ENCODE measurements at places on chromosomes 16 and 17.

GRCh38 chr17:44086364-44087311 lies 16.1 kb downstream of the G6PC3 start:
- peaks cover 48% of the 10 kb centered on the region for H3K36me3 ChIP-seq
- no peak overlapping the region for H3K27ac ChIP-seq
- no peaks in the 10 kb centered on the region for H3K27me3 ChIP-seq
- no peak for DNase-seq
- H3K4me3 ChIP-seq: no peak overlapping the region
- H3K4me1 ChIP-seq: peaks cover 6% of the 10 kb centered on the region

- no peak overlapping the region for H3K27ac ChIP-seq
- no peak overlapping the region for H3K4me3 ChIP-seq
- H3K27me3 ChIP-seq: no peaks in the 10 kb centered on the region
- no peak for DNase-seq
These were observed 17.2 kb upstream of the ALOX15 start for GRCh38 chr17:4658478-4659305.

GRCh38 chr16:11497851-11498289 lies 88.8 kb downstream of the LITAF start:
- no peaks in the 10 kb centered on the region for H3K27me3 ChIP-seq
- no peak overlapping the region for H3K4me3 ChIP-seq
- no peaks in the 10 kb centered on the region for H3K36me3 ChIP-seq
- peaks cover 15% of the 10 kb centered on the region for H3K4me1 ChIP-seq
- no peak for DNase-seq

DNA sequence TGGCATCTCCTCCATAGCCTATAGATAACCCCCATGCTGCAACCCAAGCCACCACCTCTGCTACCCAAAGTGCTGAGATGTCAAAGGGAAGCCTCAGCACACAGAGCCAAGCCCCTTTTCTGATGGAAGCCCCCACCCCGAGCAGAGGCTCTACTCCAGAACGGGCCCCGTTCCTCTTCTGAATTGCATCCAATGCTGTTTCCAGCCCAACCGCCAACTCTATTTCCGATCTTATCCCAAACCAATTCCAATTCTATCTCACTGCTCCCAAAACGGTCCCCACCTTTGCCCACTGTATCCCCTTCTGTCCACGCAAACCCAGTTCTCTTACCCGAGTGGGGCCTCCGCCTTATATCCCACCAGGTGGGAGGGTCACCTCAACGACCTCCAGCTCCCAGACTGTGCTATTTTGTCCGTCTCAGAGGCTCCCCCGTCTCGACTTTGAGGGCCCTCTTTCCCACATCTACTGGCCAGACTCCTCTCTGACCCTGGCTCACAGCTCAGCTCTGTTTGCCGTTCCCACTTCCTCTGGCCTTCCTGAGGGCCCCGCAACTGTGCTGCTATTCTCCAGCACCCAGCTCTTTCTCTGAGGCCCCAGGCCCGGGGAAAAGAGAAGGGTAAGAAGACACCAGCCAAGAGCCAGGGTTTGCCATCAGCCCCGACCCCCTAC lies 487 bp downstream of the SRL start:
- no peaks in the 10 kb centered on the region for H3K36me3 ChIP-seq
- no peak overlapping the region for H3K4me3 ChIP-seq
- DNase-seq: no peak
- H3K27me3 ChIP-seq: no peaks in the 10 kb centered on the region

DNA sequence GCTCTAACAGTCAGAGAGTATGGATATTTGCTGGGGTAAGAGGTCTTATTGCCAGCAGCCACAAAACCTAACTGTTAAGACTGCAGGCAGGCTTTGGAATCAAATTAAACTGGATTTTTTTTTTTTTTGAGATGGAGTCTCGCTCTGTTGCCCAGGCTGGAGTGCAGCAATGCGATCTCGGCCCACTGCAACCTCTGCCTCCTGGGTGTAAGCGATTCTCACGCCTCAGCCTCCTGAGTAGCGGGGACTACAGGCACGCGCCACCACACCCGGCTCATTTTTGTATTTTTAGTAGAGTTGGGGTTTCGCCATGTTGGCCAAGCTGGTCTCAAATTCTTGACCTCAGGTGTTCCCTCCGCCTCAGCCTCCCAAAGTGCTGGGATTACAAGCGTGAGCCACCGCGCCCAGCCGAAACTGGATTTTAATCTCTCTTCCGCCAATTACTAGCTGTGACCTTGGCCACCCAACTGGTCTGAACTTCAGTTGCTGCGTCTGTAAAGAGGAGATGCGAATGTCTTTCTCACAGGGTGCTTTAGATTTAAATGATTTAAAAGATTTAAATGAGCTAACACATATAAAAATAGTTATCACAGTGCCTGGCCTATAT lies 842 bp downstream of the MRPL10 start:
- no peak for DNase-seq
- H3K27ac ChIP-seq: peak overlapping the region; percentile 90
- no peaks in the 10 kb centered on the region for H3K27me3 ChIP-seq
- peaks cover 32% of the 10 kb centered on the region for H3K36me3 ChIP-seq

DNA sequence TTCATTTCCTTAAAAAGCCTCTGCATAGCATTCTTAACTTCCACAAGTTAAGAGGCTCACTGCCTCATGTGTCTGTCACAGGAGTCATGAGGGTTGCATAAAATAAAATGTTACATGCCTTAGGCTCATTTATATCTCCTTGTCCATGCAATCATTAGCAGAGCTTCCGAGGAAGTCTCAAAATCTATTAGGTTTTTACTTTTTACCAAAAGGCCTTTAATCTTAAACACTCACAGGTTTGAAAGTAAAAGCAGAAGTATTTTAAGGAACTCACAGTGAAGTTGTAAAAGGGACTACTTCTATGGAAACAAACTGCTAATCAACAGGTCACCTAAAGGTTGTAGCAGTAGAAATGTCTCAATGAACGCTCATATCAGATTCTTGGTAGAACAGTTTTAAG lies 5.2 kb upstream of the ATP6V0A1 start:
- peaks cover 25% of the 10 kb centered on the region for H3K4me1 ChIP-seq
- H3K27ac ChIP-seq: no peak overlapping the region
- DNase-seq: no peak
- H3K27me3 ChIP-seq: no peaks in the 10 kb centered on the region
- no peak overlapping the region for H3K4me3 ChIP-seq
- no peaks in the 10 kb centered on the region for H3K36me3 ChIP-seq

DNA sequence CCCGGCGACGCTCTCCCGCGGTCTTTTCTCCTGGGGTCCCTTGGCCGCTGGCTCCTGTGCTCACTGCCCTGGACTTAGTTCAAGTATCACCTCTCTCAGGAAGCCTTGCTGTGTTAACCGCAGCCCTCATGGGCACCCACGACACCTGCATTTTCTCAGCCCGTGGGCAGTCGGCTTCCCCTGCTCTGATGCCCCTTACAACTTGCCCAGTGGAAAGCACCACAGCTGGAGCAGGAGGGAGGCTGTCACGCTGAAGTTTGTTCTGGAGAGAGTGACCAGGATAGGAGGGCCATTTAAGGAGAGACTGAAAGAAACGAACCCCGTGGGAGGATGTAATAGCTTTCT lies 395 bp downstream of the STXBP4 start:
- DNase-seq: no peak
- H3K27me3 ChIP-seq: no peaks in the 10 kb centered on the region
- H3K4me3 ChIP-seq: peak overlapping the region; percentile 92
- peaks cover 25% of the 10 kb centered on the region for H3K4me1 ChIP-seq
- peak overlapping the region; percentile 85 for H3K27ac ChIP-seq
- H3K36me3 ChIP-seq: peaks cover 13% of the 10 kb centered on the region

- DNase-seq: no peak
- peaks cover 20% of the 10 kb centered on the region for H3K4me1 ChIP-seq
- no peaks in the 10 kb centered on the region for H3K27me3 ChIP-seq
- peaks cover 29% of the 10 kb centered on the region for H3K36me3 ChIP-seq
These were observed 2.0 kb downstream of the KCTD2 start for GRCh38 chr17:75049057-75049456.

GRCh38 chr17:4823373-4824089 lies 9.6 kb upstream of the MINK1 start:
- no peak overlapping the region for H3K4me3 ChIP-seq
- no peak for DNase-seq
- H3K4me1 ChIP-seq: no peaks in the 10 kb centered on the region
- no peak overlapping the region for H3K27ac ChIP-seq

DNA sequence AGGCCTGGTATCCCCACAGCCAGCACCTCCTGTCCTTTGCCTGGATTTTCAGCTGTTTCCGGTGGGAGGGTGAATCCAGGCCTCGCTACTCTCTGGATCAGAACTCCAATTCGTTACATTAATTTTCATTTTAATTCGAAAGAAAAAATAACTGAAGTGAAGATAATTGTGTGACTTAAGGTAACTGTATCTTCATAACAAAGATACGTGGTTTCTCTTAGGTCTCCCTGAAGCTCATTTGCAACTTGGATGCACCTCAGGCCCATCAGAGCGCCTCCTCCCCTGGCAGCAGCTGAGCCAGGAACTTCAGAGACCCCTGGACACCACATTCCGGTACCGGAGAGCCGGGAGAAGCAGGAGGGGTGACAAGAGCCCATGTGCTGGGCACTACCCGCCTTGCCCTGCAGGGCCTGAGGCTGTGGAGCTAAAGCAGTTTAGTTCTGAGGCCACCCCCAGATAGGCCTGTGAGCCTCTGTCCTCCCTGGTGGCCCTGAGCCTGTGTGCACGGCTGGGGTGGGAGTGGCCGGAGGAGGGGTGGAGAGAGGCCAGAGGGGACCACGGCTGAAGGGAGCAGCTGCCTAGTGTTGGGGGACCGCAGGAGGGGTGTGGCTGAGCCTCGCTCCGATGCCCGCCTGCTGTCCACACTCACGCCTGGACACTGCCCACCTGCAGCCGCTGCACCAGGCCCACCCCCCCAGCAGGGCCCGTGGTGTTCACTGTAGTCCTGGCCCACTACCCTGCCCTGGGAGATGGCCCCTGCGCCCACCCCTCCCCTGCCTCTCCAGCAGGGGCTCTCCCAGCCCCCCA lies 11.4 kb upstream of the DUS1L start:
- no peaks in the 10 kb centered on the region for H3K27me3 ChIP-seq
- DNase-seq: no peak
- H3K4me3 ChIP-seq: no peak overlapping the region
- H3K27ac ChIP-seq: no peak overlapping the region
- no peaks in the 10 kb centered on the region for H3K4me1 ChIP-seq

DNA sequence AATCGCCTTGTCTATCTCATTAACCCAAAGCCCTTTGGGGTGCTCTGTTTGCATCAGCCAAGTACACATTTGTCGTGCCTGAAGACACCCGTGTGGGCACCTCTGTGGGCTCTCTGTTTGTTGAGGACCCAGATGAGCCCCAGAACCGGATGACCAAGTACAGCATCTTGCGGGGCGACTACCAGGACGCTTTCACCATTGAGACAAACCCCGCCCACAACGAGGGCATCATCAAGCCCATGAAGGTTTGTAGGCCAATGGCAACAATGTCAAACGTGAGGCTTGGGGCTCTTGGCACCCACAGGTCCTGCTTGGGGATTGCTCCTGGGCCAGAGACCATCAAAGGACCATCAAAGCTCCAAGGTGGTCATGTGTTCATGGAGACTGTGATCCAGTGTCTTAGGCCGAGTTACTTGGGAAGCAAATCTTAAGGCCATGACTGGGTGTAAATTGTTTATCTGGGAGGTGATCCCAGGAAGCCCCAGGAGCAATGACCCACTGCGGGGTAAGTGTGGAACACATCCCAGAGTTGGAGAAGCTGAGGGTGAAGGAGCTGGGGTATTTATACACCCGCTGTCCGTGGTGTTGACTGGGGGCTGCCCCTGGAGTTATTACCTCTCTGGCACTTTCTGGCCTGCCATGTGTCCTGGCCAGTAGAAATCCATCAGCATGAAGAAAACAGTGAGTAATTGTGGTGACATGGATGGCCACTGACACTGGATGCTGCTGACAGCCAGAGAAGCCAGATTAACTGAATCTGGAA lies 24.0 kb downstream of the CDH5 start:
- no peaks in the 10 kb centered on the region for H3K4me1 ChIP-seq
- no peaks in the 10 kb centered on the region for H3K36me3 ChIP-seq
- no peak overlapping the region for H3K4me3 ChIP-seq
- DNase-seq: no peak
- no peaks in the 10 kb centered on the region for H3K27me3 ChIP-seq

- no peak for DNase-seq
- no peak overlapping the region for H3K4me3 ChIP-seq
- no peak overlapping the region for H3K27ac ChIP-seq
These were observed 60.9 kb downstream of the CYB5B start for GRCh38 chr16:69485361-69485760.

DNA sequence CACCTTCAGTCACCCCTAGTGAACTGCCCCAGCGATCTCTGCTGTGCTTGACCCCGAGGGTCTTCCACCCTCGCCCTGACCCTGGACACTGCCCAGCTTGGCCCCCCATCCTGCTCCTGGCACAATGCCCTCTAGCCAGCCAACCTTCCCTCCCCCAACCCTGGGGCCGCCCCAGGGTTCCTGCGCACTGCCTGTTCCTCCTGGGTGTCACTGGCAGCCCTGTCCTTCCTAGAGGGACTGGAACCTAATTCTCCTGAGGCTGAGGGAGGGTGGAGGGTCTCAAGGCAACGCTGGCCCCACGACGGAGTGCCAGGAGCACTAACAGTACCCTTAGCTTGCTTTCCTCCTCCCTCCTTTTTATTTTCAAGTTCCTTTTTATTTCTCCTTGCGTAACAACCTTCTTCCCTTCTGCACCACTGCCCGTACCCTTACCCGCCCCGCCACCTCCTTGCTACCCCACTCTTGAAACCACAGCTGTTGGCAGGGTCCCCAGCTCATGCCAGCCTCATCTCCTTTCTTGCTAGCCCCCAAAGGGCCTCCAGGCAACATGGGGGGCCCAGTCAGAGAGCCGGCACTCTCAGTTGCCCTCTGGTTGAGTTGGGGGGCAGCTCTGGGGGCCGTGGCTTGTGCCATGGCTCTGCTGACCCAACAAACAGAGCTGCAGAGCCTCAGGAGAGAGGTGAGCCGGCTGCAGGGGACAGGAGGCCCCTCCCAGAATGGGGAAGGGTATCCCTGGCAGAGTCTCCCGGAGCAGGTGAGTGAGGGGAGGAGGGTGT lies at the start of gene TNFSF13:
TSS of gene TNFSF13 (plus strand) at position 207 of the 776 bp plus-strand sequence. CDS start at position 497, 290 bp downstream.
- peak within 1 kb of the TSS; percentile 41 for H3K4me3 ChIP-seq
- no peak within 1 kb of the TSS for H3K27ac ChIP-seq
- H3K27me3 ChIP-seq: no peaks in the 10 kb centered on the region

DNA sequence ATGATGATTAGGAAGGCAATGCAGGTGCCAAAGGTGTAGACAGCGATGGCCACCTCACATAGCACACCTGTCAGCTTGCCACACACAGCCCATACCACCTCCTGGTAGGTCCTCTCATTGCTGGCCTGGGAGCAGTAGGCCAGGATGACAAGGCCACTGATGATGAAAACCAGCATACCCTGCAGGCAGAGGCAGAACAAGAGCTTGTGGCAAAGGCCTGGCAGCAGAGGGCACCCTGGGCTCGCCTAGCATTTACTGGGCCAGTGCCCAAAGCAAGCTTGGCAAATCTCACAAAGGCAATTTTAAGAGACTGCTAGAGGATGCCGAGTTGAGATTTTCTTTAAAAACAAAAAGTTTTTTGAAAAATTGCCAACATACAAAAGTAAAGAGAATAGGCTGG lies 5.9 kb downstream of the SLC38A7 start:
- peaks cover 5% of the 10 kb centered on the region for H3K4me1 ChIP-seq
- peaks cover 11% of the 10 kb centered on the region for H3K36me3 ChIP-seq
- no peak overlapping the region for H3K27ac ChIP-seq

DNA sequence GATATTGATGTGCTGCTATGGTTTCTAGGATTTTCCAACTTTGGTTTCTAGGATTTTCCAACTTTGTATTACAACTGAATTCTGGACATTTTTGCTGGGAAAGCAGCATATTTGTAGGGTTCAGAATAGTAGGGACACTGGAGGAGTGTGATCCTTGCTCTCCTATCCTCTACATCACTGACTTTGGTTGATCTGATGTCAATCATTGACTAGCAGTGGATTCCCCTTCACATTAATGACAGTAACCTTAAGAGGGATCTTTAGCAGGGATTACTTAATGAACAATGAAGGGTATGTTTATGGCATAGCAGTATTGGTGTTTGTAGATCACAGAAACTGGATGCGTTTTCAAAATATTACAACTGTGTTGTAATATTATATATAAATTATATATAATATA lies 67.4 kb downstream of the MAP2K4 start:
- no peak overlapping the region for H3K27ac ChIP-seq
- H3K4me3 ChIP-seq: no peak overlapping the region
- no peaks in the 10 kb centered on the region for H3K4me1 ChIP-seq
